ENCODE measurements at places on chromosomes 11 and 22.

DNA sequence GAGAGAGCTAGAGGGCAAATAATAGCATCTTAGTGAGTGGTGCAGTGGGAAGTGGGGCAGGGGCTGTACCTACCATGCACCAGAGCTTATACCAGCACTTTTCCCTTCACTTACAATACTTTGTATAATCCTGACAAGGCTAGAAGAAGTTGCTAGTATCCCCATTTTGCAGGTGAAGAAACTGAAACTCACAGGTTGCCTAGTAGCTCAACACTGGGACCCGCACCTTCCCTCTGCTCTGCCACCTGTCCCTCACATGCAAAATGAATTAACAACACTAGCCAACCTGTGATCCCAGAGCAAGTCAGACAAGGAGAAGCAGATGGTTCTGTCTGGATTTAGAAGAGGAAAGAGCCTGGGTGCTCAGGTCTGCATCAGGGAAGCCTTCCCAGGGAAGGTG, 510.4 kb downstream of the BUD13 start:
- no peak for DNase-seq

DNA sequence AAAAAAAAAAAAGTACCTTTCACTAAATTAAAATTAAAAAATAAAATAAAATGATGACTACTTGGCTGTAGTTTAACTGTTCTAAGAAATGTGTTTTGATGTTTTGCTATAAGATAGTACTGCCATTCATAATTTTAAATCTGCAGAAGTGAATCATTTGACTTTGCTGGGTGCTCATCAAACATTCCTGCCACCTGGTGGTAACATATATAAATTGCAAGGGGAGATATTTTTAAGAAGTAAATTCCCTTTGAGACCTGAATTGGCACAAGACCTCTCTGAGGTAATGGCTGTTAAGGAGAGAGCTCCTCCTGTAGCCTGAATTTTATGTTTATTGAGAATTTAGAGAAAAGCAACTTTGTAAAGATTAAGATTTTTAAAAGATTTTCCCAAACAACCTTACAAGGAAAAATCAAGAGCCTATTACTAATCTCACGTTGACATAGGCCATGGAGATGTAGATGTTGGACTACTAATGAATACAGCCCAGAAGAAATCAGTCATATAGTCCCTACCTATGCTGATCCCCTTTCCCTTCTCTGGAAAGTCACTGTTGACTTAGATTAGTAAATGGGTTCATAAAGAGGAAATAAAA, 11.9 kb upstream of the NARS2 start:
- no peak for DNase-seq

GRCh38 chr11:115379528-115379927, 124.7 kb downstream of the CADM1 start:
- no peak for DNase-seq

- DNase-seq, result peak; percentile 51
These were observed 9.5 kb upstream of the EHD1 start for GRCh38 chr11:64887757-64888405.

DNA sequence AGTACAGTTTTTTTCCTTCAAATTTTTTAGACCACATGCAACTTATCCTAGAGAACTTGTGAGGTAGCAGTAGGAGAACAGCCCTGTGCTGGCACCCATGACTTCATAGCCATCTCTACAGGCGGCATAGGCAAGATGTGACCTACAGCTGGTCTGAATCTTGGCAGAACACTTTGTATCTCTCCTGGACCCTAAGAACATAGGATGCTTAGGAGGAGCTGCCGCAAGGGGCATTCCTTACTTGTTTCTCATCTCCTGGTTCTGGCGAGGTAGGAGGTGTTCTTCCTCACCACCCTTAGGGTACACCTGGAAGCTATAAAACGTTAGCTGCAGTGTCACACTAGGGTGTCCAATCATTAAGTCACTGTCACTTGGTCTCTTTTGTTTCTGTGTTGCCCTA, 16.4 kb downstream of the CWC15 start:
- no peak for DNase-seq

- DNase-seq, result no peak
These were observed 7.7 kb downstream of the VWCE start for GRCh38 chr11:61287338-61287977.

DNA sequence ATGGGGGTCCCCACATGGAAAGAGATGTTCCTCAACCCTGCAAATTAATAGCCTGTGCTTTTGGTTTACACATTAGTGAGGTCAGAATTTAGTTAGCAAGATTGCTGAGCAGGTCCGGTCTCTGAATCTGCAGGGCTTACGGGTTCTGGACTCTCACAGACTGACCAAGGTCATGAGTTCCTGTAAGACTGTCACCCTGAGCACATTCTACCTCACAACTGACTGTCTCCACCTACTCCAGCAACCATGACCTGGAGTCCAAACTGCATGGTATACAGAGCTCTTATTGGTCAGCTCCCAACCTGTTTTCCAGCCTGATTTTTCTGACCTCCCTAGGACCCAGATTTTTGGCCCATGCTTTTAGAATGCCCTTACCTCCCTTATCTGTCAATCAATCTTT, 28.2 kb downstream of the DKK3 start:
- DNase-seq, result no peak

- no peak for DNase-seq
These were observed 44.7 kb downstream of the CCDC90B start for GRCh38 chr11:83241291-83241946.

DNA sequence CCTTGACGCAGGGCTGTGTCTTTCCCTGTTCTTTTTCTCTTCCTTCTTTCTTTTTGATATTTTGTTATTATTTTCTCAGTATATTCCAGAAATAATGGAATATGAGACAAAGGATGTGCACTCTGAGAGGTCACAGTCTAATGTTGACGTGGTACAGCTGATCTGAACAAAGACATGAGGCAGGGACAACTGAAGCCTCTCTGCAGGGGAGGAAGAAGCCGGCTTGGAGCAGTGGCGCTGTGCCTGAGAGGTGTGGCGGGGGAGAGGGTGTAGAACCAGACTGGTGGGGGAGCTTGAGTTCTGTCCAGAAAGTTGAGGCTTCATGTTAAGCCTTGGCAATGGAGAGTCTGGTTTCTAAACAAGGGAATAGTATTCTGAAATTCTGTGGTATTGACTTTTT, 34.7 kb downstream of the ADAMTS15 start:
- DNase-seq, result no peak

DNA sequence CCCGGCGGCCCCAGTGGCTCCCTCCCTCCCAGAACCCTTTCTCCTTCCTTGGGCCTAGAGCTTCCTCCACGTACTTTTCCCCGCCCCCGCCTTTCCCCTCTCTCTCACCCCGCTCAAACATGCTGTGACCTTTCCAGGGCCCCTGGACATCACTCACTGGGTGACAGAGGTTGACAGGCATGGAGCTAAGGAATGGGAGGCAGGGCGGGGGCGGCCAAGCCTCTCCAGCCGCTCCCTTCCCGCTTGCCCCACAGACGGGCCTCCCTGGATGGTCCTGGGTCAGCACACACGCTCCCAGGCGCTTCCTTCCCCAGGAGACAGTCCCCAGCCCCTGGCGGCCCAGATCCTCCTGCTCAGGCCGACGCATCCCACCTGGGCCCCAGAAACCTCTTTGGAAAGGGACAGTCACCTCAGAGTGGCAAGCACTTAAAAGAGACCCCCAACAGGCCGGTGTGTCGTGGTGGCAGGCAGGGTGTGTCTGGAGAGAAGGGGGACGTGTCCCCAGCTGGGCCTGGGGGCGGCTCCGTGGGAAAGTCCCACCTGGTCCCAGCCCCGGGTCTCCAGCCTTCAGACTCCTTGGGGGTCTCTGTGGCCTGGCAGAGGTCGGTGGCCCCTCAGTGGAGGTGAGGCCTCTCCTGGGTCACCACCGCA, 8.8 kb downstream of the H19 start:
- DNase-seq, result no peak

DNA sequence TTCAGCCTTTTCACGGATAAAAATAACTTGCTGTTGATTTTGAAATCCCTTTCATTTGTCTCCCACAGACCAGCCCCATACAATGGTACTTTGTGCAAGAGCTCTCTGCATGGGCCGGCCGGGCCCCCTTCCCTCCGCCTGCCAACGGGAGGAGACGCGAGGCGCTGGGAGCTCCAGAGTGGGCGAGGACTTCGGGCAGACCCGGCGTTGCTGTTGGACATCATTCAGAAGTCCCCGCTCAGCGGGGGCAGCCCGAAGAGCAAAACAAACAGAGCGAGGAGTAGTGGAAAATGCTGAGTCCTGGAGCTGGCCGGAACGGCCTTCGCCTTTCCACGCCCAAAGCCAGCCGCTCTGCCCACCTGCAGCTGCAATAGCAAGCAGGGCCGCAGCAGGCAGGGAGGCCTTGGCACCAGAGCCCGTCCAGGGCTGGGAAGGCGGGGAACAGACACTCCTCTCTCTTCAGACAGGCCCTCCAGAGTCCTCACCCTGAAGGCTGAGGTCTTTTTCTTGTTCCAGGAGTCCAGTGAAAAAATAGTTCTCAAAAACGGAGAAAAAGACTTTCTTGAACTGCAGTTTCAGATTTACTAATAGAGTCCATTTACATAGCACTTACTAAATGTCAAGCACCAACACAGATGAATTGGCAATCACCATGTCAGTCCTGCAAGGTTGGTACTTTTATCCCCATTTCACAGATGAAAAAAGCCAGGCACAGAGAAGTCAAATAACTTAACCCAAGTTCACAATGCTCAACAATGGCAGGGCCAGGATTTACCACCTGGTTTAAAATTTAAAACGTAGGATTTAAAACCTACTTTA, 135.5 kb downstream of the ETS1 start:
- no peak for DNase-seq

DNA sequence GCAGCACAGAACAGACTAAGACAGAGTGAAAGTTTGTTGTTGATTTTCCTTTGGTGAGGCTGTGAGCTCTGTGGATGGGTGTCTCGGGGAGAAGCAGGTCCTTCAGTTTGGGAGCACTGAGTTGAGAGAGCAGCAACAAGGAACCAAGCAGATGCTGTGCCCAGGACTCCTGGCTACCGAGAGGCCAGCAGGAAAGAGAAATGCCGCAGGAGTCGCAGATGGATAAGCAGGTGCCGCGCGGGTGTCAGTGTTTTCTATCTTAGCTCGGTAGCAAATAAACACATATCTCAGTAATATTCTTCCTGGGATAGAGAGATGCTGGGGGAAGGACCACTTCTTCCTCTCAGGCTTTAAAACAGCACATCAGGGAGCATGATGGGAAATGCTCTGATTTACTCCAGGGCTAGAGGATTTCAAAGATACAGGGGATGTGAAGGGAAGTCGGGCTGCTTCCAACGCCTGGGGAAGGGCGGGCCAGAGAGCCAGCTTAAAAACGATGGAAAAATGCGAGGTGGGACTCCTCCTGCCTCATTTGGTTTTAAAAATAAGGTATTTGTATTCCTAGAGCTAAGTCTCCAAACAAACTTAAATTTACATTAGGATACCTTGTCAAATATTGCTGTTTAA, 470.7 kb upstream of the B3GAT1 start:
- no peak for DNase-seq

DNA sequence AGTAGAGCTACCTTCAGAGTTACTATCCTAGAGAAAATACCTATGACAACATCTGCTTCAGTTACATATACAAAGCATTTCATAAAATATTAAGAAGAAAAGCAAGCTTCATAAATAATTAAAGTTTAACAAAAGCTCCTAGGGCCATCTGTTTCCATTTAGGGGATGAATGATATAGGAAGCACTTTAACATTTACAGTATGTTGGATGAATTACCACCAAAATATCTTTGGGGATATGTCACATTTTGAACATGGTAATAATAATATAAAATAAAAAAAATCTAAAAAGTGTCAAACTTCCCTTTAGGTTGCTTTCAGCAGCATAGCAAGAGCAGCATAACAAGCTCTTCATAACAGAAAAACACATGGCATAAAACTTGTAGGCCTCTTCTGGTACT, 104.6 kb downstream of the ATG16L2 start:
- no peak for DNase-seq

- no peak for DNase-seq
These were observed 12.9 kb downstream of the STARD10 start for GRCh38 chr11:72781063-72781312.

DNA sequence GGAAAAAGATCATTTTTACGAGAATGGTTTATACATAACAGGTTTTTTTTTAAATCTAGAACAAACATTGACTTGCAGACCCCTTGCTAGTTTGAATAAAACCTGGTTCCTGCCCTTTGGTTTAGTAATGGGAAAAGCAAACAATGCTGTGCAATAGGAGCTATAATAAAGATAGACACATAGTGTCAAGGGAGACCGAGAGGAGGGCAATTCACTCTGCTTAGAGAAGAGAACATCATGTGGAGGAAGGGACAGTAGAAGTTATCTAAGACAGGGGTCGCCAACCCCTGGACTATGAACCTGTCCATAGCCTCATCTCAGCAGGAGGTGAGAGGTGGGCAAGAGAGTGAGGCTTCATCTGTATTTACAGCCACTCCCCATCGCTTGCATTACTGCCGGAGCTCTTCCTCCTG, 7.0 kb upstream of the RDX start:
- DNase-seq, result no peak

- no peak for DNase-seq
These were observed 239.9 kb downstream of the CNTN5 start for GRCh38 chr11:99260696-99261095.

GRCh38 chr11:88188251-88188931, 13.1 kb upstream of the RAB38 start:
- DNase-seq, result no peak

DNA sequence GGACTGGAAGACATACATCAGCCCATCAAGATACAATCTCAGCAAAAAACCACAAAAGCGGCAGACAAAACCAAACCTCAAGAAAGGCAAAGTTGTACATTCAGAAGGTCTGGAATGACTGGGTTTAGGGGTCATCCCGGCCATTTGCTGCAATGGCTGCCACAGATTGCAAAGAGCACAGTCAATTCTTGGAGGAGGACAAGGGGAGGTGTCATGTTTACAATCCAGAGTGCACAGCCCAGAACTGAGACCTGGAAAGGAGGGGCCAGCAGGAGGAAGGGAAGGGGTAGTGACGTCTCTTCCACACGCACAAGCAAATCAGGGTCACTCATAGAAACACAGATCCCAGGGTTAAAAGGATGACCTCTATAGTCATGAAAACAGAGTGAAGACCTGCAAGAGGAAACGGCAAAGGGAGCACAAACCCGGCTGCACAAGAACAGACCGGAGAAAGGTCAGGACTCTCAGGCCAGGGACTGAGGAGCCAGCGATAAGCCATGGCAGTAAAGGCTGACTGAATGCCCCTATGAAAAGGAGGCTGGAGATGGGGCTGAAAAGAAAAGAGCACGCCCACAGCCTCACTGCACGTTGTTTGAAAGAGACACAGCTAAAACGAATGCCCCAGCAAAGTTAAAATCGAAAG, 18.2 kb upstream of the MUC5AC start:
- no peak for DNase-seq

DNA sequence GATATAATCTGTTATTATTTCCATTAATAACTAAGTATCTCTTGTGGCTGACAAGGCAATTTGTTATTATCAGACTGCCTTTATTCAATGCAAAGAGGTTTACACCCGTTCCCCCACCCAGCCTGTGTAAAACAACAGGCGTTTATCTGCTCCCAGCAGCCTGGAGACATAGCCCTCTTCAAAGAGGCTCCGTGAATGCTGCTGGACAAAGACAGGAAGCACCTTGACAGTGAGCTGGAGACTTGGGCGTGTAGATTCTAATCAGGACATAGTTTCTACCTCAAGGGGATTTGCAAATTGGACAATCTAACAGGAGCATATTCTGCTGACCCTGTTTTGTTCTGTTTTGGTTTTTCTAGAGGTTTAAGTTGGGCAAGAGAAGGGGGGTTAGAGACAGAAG, 733.0 kb upstream of the KIRREL3 start:
- DNase-seq, result no peak
